T47D (cell line): ENCODE measurements at places on chromosomes 13 and 19.

GRCh38 chr13:77417897-77418296 is 91.0 kb upstream of the MYCBP2 start:
- DNase-seq, result peak; percentile 87

DNA sequence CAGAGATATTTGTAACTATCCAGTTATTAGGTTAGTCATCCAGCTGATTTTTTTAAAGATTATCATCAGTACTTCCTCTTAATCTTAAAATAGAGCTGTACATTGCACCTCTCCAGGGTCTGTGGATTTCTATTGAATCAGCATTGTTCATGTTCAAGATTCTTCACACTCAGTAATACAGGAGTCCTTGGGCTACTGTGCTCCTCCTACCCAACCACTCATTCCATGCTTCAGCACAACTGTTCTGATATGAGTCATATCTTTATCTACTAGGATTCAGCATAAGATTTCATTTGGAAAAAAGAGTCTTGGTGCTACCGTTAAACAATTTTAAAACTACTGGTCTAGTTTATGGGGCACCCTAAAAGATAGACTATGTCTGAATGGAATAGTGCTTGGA is 357.8 kb downstream of the DCT start:
- no peak for DNase-seq

GRCh38 chr19:18204394-18205199 is 755 bp upstream of the RAB3A start:
- DNase-seq, result no peak

GRCh38 chr13:112204346-112205327 is 137.7 kb downstream of the SOX1 start:
- no peak for DNase-seq

DNA sequence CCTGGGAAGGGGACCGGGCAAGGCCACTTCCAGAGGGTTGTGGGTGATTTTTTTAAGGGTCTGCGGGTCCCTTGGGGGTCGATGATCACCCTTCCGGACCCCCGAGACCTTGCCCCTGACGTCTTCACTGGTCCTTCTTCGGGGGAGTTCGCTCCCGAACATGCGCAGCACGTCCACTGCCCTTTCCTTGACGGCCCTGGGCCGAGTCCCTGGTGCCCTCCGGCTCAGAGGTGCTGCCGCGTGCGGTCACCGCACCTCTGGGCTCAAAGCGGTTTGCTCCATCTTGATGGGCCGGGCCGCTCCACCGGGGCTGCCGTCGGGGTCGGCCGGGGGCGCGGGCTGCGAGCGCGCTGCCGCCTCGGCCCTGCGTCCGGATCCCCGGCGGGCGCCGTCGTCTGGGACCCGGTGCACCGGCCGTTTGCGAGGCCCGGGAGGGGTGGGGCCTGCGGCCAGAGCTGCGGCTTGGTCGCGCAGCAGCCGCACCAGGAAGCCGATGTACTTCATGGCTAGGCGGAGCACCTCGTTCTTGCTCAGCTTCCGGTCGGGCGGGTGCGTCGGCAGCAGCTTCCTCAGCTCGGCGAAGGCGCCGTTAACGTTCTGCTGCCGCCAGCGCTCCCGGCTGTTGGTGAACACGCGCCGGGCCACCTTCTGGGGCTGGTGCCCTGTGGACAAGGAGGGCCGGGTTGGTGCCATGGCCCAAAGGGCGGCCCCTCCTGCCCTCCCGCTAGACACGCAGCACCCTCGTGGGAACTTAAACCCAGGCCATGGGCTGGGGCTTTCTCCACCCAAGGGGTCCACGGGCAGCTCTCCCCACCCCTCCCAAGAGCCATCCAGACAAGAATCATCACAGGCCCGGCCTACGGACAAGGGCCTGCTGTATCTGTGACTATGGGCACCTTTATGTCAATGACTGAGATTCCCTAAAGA is 3.3 kb downstream of the LYL1 start:
- DNase-seq, result no peak

DNA sequence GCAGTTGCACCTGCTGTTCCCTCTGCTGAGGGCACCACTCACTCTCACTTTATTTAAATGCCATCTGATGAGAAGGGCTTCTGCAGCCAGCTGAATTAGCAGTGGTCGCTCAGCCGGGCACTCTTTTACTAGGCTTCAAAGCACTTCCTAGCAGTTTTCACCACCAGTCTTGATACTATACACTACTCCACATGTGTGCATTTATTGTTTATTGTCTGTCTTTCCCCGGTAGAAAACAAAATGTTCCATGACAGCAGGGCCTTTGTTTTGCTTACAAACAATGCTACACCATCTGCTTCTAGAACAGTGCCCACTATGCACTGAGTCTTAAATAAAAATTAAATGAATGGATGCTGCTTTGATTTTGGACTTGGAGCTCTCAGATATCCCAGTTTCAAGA is 404.9 kb downstream of the FGF14 start:
- DNase-seq, result no peak

- DNase-seq, result no peak
Observed at GRCh38 chr19:3548606-3549005, 8.8 kb downstream of the MFSD12 start.

- DNase-seq, result no peak
Observed at GRCh38 chr19:407511-408440, 1.2 kb downstream of the C2CD4C start.

GRCh38 chr13:22039961-22040360 is 369.1 kb downstream of the FGF9 start:
- DNase-seq, result no peak

GRCh38 chr19:13717194-13717643 is 47.1 kb upstream of the MRI1 start:
- DNase-seq, result no peak

DNA sequence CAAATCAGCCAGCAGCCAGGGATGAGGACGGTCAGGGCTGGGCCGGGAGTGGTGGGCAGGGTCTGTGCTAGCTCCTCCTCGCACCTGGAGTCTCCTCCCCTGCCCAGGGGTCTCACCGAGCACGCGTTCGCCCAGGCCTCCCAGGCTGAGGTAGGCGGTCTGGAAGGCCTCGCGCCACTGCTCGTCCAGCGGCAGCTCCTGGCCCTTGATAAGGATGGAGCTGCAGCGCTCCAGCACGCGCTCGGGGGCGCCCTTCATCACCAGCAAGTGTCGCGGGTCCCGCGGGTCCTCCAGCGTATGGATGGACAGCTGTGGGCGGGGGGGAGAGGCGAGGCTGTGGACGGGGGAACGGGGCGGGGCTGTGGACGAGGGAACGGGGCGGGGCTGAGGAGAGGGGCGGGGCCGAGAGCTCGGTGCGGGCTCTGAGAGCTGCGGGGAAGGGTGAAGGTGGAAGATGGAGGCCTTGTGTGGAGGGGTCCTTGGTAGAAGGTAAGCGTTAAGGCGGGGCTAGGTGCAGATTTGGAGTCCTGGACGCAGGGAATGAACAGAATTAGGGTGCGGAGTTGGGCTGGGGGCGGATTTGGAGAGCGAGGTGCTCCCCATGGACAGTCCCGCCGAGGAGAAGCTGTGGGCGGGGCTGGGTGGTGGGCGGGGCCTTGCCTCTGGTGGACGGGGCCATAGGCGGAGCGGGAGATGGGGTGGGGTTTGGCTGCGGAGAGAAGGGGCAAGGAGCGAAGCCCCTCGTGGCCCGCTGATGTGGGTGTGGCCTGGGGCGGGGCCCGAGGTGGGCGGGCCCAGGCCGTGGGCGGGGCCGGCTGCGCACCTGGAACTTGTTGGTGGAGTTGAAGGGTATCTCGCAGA is 5.7 kb downstream of the ATP4A start:
- DNase-seq, result no peak

GRCh38 chr19:19361075-19361594 is 40.5 kb downstream of the MAU2 start:
- DNase-seq, result peak; percentile 52

GRCh38 chr13:34371108-34371507 is 553.2 kb downstream of the RFC3 start:
- DNase-seq, result no peak

DNA sequence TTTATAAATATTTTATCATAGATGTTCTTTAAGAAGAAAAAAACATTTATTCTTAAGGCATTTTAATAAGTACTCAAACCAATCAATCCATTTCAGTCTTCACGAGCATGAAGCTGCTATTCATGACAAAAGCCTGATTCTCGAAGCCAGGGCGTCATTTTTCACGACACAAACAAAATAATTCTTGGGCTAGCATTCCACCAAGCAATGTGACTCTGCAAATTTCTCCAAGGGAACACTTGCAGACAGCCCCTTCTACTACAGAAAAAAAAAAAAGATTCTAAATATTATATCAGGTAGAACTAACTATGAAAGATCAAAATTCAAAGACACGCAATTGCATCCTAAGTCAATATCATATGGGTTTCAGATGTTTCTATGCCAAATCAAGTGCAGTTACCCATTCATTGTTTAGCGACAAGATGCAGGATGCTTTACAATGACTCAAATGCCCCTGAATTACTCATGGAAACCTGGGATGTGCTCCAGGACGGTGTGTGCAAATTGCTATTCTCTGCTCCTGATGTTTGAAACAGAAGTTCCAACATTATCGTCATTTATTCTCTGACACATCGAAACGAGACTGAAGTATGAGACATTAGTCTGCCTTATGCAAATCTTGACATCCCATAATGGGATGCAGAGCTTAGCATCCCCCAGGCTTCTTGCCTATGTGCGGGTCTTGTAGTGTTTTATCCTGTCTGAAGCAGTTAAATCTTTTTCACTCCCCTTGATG is 517.7 kb downstream of the MYO16 start:
- no peak for DNase-seq

- no peak for DNase-seq
Observed at GRCh38 chr13:44040818-44041100, 161.1 kb downstream of the LACC1 start.

- DNase-seq, result no peak
Observed at GRCh38 chr13:48097793-48098192, 2.9 kb upstream of the MED4 start.

DNA sequence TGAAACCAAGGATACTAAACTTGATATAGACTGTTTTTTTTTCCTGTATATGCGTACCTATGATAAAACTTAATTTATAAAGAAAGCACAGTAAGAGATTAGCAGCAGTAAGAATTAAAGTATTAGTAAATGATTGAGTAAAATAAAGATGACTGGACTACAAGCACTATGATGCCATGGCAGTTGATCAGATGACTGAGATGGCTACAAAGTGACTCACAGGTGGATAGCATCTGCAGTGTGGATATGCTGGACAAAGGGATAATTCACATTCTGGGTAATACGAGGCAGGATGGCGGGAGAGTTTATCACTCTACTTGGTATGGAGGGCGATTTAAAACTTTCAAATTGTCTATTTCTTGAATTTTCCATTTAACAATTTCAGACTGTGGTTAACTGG is 11.8 kb downstream of the HTR2A start:
- DNase-seq, result no peak

GRCh38 chr19:33379151-33379829 is 5.8 kb downstream of the CEBPG start:
- DNase-seq, result no peak

DNA sequence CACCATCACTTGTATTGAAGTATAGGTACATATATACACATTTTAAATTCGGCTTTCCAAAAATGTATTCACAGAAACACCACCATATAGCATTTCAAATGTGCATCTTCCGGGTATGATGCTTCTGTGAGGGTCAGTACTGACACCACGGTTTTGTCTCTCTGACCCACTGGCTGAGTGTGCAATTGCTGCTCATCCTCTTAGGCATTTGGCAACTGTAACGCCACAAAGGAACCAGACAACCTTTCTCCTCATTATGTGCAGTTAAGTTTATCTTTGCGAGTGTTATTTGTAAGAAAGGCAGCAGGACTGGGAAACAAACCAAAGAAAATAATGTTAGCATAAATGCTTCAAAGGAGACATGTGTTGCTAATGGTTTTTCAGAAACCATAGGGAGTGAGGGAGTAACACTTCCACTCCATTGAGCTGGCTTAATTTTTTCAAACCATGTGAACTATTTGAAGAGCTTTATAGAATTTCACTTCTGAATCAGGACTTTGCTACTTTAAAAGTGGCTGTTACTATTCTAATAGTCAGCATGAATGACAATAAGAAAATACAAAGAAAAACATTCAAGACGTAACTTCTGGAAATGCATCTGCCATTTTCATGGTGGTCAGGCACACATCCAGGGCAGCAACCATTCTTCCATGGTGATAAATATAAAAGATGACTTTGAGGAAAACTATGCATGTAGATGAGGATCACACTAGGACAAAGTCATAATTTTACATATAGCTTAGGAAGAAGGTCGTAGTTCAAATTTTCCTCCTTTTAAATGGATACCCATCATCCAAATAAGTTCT is 423.3 kb downstream of the MZT1 start:
- no peak for DNase-seq

GRCh38 chr19:51473009-51473707 is 5.2 kb upstream of the CEACAM18 start:
- peak; percentile 47 for DNase-seq

DNA sequence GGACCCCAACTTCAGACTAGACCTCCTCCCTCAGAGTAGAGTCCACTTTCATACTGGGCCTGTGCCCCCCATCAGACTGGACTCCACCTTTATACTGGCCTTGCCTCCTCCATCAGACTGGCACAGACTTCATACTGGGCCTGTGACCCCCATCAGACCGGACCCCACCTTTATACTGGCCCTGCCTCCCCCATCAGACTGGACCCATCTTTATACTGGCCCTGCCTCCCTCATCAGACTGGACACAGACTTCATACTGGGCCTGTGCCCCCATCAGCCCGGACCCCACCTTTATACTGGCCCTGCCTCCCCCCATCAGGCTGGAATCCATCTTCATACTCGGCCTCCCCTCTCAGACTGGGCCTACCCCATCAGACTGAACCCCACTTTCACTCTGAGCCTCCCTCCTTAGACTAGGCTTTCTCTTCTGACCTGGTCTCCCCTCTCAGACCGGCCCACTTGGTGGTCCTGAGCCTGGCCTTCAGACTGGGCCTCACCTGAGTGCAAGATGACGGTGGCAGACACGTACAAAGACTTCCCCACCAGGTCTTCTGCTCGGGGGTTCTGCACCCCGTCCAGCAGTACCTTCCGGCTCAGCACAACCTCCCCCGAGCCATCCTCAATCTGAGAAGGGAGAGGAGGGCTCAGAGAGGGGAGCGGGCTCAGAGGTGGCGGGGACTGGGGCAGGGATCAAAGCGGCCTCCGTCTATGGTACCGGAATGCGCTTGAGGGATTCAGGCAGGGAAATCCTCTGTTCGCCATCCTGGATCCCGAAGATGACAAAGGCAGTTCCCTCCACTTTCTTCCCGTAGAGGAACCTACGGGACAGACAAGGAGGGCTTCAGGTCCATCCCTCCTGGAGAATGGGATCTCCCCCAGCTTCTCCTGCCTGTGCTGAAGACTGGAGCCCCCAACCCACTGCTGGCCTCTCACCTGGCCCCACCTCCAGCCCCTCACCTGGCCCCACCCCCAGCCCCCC is 7.5 kb downstream of the C3 start:
- DNase-seq, result no peak
